ENCODE measurements at places on chromosomes 11 and 22.

- DNase-seq = no peak
Observed at GRCh38 chr11:74179234-74180052, 8.4 kb downstream of the PPME1 start.

DNA sequence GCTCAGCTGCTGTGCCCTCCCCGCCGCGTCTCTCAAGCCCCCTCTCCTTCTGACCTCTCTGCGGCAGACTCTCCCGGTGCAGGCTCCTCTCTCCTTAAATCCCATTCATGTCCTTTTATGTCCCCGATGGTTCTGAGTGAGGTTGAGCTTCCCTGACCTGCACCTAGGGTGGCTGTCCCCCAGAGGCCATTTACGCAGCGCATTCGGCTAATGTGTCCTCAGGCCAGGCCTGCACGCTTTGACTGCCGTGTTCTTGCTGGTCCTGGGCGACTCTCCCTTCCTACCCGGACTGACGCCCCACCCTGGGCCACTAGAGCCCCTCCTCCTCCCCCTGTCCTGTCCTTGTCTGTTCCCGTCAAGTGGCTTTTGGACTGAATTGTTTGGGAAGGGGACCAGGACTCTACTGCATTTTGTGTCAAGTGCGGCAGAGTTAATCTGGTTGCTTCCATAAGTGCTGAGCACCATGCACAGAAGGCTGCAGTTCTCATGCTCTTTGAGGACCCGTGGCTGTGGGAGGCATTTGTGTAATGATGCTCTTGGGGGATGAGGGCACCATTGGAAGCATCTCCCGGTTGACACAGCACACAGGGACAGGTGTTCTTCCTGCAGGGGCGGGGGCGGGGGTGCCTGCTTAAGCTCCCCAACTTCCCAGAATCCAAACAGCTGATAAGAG, 37.1 kb downstream of the IGHMBP2 start:
- DNase-seq = no peak

DNA sequence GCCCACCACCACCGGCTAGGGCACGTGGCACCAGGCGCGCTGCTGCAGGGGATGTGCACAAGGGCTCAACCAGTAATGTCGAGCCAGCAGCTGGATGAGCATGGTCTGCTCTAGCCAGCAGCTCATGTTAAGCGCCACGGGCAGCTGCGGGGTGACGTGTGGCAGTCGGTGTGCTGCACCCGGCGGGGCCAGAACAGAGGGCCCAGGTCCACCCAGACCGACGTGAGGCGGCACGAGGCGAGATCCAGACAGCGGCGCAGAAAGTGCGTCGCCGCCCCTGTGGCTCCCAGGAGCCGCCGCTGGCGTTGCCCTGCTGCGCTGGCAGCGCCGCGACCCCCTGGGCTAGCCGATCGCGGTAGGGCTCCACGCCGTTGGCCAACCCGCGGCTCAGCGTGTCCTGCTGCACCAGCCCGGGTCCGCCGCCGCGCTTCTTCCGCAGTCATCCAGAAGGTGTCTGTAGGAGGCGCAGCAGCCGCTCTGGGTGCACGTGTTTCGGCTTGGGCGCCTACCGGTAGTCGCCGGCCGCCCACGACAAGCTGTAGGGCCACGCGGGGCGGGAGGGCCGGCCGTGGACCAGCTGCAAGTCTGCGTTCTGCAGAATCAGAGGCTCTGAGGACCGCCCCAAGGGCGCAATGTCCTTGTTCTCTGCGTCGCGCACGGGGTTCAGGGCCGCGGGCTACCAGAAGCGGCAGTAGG, 4.6 kb upstream of the GALR3 start:
- no peak for DNase-seq

DNA sequence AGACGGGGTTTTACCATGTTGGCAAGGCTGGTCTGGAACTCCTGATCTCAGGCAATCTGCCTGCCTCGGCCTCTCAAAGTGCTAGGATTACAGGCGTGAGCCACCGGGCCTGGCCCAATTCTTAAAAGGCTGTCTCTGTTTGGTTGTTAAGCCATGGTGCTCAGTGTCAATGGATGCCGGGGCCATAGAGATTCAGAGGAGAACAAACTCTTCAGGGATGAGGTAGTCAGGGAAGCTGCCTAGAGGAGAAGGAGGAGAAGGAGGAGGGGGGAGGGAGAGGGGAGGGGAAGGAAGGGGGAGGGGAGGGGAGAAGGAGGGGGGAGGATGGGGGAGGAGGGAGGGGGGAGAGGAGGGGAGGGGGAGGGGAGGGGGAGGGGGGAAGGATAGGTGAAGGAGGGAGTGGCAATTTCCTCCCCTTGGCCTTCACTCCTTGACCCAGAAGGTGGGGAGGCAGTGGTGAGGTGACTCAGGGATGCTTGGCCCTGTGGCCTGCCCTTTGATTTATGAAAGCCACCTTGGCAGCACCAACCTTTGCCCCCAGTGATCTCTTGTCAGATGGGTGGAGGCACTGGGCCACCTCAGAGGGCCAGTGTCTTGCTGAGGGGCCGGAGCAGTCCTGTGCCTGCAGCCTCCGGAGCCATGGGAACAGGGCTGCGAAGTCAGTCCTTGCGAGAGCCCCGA, at the start of gene C11orf86:
Gene C11orf86 (plus strand): TSS at position 581 of the 681 bp plus-strand sequence. CDS start 59 bp downstream, at position 640.
- no peak for DNase-seq

- no peak for DNase-seq
Observed at GRCh38 chr11:35393098-35393497, 26.3 kb downstream of the SLC1A2 start.

GRCh38 chr22:37203354-37204044, 8.8 kb downstream of the SSTR3 start:
- no peak for DNase-seq

GRCh38 chr22:45077286-45077685, 67.5 kb upstream of the PHF21B start:
- DNase-seq = no peak

- no peak for DNase-seq
Observed at GRCh38 chr11:17164361-17165246, 43.2 kb downstream of the PIK3C2A start.

- no peak for DNase-seq
Observed at GRCh38 chr11:14634813-14635212, 8.8 kb upstream of the PDE3B start.

GRCh38 chr11:58575377-58576020, at the start of gene LPXN:
TSS of gene LPXN (minus strand) at chr11:58575856. CDS start at chr11:58575772, 84 bp downstream.
- no peak for DNase-seq

All from AG04449 (cell line).